GOT3 (cell line): ENCODE measurements at places on chromosomes 5 and 9.

DNA sequence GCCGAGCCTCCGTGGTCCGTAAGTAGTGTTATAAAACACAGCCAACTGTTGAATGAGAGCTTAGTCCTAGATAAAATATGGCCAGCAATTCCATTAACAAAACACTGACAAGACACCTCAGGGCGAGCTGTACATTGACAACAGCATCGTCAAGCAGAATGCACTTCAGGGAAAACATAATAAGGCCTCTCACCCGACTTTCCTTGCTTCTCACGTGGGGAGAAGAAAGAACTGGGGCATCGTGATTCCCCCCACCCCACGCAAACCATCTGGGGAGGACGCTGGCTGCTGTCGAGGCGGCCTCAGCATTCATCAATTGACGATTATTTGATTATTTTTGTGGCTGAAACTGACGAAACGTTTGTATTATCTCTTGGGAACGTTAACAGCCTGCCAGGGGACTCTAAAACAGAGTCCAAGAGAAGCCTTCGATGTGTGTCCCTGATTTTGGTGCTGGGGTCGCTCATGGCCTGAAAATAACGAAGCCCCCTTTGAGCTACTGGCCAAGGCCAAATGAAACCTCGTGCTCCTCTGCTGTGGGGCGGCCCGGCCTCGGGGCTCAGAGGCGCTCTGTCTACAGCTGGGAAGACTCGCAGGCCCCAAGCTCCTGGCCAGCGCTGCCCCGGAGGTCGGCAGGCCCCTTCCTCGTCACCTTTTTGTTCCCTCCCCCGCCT lies 464 bp downstream of the GDF9 start:
- DNase-seq, result no peak

DNA sequence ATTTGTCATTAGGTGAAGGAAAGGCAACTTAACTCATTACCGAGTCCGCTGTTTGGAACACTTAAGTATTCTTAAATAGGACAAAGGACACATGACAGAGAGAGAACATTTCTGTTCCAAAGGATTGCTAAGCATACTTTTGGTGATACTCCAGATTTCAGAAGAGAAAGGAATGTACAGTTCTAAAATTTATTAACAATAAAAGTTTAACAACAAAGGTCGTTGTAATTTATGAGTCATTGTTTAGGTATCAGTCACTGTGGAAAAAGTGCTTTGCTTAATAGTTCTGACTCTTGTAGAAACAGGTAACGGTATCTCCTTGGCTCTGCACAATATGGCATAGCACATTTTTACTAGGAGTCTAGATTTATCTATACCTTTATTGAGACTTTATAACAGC lies 36.3 kb upstream of the PAM start:
- DNase-seq, result no peak

DNA sequence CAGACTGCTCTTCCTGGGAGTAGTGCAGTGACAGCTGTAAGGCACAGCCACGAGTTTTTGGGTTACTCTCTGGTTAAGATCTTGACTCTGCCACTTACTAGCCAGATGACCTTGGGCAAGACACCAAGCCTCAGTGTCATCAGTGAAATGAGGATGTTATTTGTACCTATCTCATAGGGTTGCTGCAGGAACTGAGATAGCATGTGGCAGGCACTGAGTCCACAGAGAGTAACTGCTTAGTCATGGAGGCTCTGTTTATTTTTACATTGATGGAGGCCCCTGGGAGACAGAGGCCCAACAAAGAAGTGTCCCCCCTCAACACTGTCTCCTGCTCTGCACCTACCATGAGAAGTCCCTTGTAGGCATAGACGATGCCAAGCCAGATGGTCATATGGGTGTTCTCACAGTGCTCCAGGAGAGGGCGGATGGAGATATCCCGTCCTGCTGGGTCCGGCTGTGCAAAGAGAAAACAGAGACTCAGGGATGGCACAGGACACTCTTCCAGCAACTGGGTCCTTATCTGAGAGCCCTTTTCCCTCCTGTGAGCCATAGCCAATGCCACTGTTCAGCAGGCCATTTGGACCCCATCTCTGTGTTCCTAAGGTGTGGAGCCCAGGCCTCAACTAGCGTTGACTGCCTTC lies 55.4 kb upstream of the TBC1D2 start:
- DNase-seq, result no peak

DNA sequence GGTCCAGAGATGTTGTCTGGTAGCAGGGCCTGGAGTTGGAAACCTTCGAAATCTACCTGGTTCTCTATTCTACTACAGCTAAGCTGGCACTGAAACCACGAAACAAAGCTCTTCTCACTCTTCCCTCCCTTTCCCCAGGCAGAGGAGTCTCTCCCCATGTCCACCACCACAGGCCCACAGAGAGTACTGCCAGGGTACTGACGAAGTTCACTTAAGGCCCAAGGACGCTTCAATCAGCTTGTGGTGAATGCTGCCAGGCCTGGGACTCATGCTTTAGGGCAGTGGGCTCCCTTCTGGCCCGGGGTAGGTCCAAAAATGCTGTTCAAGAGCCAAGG lies 17.3 kb upstream of the CCNB1 start:
- DNase-seq, result no peak

DNA sequence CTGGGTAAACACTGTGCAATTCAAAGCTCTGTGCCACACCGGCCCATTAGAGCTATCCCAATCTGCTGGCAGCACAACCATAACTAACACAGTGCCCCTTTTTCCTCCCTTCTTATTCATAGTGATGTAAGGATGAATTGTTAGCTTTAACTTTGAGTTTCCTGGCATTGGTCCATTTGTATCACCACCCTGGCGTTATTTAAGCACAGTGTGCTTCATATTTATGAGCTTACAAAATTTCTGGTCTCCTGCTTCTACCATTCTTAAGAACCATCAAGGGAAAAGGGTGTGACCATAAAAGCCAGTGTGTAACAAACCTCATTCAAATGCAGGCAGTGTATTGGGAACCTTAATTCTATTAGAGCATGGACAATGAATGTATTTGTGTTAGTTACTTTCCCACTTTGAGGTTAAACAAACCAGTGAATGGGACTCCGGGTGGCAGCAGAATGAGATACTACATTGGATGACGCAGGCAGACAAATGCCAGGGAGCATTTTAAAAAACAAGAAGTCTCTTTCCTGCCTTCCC lies 222.6 kb downstream of the TMEM161B start:
- no peak for DNase-seq

- DNase-seq, result no peak
These were observed 180.2 kb upstream of the ZNF618 start for GRCh38 chr9:113695901-113696300.
